ENCODE measurements at places on chromosomes 3 and 15.
A peak's percentile ranks its signal among the peaks of the same experiment; 100 is the strongest.

DNA sequence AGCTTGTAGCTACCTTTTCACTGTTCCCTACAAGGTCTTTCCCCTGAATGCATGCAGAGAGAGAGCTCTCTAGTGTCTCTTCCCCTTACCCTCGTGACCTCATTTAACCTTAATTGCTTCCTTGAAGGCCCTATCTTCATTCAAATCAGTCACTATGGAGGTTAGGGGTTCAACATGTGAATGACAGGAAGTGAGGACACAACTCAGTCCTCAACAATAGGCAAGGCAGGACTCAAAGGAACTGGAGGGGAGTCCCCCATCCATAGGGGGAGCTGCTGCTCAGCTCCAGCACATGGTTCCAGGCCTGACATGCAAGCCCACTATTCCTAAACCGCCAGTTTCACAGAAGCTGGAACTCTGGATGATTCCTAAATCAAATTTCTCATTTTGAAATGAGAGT lies 33.8 kb upstream of the GYG1 start:
- peak; percentile 12 for DNase-seq

GRCh38 chr3:99355465-99355864 lies 282.9 kb upstream of the COL8A1 start:
- DNase-seq: no peak

GRCh38 chr15:85458764-85459163 lies 78.4 kb downstream of the AKAP13 start:
- peak; percentile 23 for DNase-seq

DNA sequence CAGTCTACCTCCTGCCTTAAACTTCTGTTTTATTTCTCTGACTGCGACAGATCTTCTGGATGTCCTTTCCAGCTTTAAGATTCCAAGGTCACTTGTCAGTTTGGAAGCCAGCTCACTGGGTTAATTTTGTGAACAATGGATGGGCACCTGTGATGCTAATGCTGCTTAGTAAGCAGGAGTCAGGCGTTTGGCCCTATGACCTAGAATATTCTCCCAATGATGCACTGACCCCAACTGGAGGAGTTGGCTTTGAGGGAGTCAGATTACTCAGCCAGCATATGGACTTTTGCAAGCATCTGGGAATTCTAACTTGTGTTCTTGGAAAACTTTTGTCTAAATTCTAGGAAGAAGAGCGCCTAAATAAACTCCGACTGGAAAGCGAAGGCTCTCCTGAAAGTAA lies 28.1 kb downstream of the HACD3 start:
- DNase-seq: peak; percentile 64

DNA sequence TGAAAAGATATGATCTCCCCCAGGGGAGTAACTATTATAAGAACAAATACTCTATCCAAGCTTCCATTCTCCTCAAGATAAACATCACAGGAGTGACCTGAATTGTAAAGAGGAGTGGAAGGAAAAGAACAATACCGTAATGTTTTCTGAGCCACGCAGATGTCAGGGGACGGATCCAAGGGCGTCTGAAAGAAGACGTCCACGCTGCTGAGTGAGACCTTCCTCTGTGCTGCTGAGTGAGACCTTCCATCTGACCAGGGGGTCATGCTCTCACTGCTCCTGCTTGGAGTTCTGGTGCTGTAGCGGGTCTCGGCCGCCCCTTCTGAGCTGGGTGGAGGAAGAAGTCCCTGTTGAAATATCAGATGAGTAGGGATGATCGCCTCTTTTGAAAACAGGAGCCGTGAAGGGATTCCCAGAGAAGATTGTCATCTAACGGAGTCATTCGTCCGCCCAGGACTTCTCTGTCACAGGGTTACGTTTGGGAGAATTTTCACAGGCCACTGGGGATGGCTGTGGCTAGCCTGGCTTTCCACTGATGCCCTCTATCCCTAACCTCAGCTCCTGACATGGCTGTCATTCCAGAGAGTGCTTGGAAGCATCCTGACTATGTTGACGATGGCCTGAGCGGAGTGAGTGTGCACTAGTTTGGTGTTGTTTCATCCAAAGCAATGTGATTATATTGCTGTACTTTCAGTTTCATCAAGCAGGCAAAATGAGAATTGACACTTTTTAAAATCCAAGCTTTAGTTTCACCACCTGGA lies 184.9 kb downstream of the APBA2 start:
- DNase-seq: no peak

DNA sequence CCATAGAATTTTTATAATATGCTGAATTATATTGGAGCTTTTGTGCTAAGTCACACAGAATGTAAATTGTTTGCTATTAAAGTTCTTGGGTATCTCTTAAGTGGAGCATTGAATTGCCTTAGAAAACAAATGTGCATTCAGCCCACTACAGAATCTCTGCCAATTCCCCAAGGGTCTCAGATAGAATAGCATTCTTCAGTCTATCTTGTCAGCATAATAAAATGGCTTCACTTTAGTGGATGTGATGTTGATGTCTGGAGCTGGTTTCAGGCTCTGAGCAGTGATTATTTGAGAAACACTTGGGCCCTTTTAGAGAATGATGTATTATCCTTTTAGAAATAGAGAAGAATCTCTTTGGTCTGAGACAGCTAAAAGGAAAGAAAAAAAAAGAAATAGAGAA lies 45.2 kb downstream of the LRCH3 start:
- no peak for DNase-seq

GRCh38 chr3:196096382-196096953 lies 14.6 kb upstream of the TFRC start:
- peak; percentile 8 for DNase-seq

GRCh38 chr3:177830411-177830849 lies 633.1 kb upstream of the TBL1XR1 start:
- peak; percentile 93 for DNase-seq

- DNase-seq: no peak
Observed at GRCh38 chr3:32432045-32432710, 40.5 kb downstream of the CMTM7 start.

GRCh38 chr3:9878700-9879099 lies 1.4 kb downstream of the CIDEC start:
- DNase-seq: no peak

DNA sequence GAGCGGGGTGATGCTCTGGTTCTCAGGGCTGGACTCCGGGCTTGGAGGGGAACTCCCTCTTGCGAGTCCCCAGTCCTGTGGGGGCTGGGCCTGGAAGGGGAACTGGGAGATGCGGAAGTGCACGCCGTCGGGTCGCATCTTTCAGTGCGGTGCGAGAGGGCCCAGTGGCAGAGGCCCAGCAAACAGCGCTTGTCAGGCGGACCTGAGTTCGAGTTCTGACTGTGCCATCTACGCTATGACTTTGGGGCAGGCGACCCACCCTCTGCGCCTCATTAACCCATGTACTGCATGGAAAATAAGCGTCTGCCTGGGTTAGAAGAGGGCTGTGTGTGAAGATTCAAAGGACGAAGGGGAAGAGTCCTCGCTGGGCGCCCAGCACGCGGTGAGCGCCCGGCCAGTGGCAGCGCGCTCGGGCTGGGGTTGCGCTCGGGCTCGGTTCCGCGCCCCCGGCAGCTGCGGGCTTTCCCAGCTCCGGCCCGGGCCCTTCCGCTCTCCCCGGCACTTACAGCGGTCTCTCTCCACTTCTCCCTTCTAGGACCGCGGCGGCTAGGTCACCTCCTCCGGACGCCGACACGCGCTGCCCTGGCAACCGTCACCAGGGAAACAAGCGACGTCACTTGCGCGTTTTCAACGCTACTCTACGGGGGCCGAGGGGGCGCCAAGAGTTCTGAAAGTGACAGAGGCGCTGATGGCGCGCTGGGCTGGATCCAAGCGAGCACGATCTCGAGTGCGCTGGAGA lies at the start of gene CCDC13:
Gene CCDC13 (minus strand): TSS at position 584 of the 739 bp plus-strand sequence. CDS start 14,908 bp downstream, outside the sequence.
- DNase-seq: peak; percentile 94

- DNase-seq: no peak
Observed at GRCh38 chr3:26484140-26484539, 138.4 kb upstream of the LRRC3B start.

Measured in GM23248 (cell line).